Activated CD8-positive, alpha-beta memory T cell treated with anti-CD3 and anti-CD28 coated beads for 1 hour (primary cell): ENCODE measurements at places on chromosomes 5 and 9.

GRCh38 chr5:123699571-123699970 is 187.6 kb downstream of the CSNK1G3 start:
- no peak for DNase-seq

- DNase-seq, result no peak
Measured at GRCh38 chr5:170534941-170535340, 31.1 kb downstream of the KCNIP1 start.

DNA sequence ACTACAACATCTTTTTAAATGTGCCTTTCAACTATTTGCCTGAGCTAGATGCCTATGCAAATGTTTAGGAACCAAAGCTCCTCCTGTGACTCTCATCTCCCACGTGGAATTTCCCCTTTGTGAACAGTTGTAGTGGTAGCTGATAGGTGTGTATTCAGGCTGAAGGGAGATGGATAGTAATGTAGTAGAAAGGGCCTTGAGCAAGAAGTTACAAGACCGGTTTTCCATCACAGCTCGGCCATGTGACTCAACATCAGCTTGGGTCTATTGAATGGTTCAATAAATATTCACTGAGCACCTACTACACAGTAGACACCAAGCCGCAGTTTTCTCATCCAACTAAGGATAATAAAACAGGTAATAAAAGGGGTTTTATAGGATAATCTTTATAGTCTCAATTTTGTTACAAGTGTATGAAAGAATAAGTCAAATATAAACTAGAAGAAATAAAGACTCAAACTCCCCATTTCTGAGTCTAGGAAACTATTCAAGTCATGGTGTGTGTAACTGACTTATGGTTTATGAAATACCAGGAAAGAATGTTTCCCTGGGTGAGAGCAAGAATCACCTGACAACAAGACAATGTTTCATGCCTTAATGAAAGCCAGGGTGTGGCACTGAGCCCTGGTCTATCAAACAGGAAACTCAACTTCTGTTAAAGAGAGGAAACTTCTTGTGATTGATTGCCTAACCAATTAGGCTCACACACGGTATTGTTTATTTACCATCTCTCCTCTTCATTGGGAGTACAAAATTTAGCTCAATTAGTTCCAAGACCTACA is 187.1 kb upstream of the SPEF2 start:
- DNase-seq, result no peak

- no peak for DNase-seq
Measured at GRCh38 chr5:7208938-7209337, 187.0 kb upstream of the ADCY2 start.

GRCh38 chr9:4131946-4132345 is 167.9 kb downstream of the GLIS3 start:
- DNase-seq, result no peak

GRCh38 chr9:94865582-94866452 is 139.3 kb downstream of the AOPEP start:
- no peak for DNase-seq

DNA sequence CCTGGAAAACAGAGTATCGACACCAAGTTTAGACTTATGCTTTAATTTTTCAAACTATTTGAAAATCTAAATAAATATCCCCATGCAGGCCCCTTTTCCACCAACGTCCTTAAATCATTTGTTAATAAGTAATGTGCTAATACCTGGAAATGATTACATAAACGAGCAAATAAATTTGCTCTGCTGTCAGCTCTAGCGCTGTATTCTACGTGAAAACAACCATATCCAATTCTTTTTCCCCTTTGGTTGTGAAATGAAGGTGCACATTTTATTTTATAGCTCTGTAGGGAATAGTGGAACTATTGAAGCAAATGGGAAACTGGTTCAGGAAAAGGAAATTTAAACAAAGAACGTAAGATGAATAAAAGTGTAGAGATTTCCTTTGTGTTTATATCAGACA is 137.7 kb upstream of the ZNF608 start:
- DNase-seq, result no peak

- no peak for DNase-seq
Measured at GRCh38 chr9:87599901-87600610, 102.4 kb downstream of the DAPK1 start.

DNA sequence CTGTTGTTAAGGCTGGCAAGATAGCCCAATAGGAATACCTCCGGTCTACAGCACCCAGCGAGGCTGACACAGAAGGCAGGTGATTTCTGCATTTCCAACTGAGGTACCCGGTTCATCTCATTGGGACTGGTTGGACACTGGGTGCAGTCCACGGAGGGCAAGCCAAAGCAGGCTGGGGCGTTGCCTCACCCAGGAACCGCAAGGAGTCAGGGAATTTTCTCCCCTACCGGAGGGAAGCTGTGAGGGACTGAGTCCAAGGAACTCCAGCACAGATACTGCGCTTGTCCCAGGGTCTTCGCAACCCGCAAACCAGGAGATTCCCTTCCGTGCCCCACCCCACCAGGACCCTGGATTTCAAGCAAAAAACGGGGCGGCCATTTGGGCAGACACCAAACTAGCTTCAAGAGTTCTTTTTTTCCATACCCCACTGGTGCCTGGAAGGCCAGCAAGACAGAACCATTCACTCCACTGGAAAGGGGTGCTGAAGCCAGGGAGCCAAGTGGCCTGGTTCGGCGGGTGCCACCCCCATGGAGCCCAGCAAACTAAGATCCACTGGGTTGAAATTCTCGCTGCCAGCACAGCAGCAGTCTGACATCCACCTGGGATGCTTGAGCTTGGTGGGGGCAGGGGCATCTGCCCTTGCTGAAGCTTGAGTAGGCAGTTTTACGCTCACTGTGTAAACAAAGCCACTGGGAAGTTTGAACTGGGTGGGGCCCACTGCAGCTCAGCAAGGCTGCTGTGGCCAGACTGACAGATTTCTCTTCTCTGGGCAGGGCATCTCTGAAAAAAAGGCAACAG is 647.2 kb downstream of the BNC2 start:
- no peak for DNase-seq

DNA sequence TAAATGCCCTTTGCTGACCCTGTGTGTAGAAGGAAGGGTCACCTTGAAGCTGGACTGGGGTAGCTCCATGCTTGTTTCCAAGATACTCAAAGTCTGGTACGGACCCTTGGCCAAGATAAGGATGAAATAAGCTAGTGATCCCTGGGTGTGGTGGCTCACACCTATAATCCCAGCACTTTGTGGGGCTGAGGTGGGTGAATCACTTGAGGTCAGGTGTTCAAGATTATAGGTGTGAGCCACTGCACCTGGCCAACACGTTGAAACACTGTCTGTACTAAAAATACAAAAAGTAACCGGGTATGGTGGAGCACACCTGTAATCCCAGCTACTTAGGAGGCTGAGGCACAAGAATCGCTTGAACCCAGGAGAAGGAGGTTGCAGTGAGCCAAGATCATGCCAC is 33.3 kb downstream of the ACOT12 start:
- no peak for DNase-seq

GRCh38 chr5:139341689-139342422 is at the start of gene PAIP2:
PAIP2 (plus strand) TSS chr5:139341854; CDS start chr5:139363785, 21,931 bp downstream.
- DNase-seq, result peak; percentile 96

DNA sequence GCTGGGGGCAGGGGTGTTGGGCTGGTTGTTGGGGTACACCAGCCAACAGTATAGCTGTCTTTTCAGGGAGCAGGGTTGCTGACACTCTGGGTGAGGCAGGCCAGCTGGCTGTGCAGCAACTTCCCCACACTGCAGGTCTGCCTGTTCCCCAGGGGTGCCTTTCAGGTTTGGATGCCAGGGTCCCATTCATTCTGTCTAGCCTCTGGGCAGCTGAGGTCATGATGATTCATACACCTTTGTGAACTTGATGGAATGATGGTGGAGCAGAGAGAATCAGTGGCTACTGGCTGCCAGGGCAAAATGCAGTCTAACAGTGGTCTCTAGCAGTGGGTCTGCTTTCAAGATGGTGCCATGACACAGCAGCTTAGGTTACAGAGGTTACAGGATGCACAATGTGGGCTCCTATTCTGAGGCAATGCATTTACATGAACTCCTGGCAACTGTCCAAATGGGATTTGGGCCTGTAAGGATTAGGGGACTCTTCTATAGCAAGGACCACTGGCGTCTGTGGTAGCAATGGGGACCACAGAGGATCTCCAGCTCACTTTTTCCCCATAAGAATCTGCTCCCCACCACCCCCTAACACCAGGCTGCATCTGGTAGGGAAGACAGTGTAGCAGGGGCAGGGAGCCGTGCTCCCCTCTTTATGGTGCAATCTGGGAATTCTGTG is 103.7 kb downstream of the FEM1C start:
- DNase-seq, result no peak

DNA sequence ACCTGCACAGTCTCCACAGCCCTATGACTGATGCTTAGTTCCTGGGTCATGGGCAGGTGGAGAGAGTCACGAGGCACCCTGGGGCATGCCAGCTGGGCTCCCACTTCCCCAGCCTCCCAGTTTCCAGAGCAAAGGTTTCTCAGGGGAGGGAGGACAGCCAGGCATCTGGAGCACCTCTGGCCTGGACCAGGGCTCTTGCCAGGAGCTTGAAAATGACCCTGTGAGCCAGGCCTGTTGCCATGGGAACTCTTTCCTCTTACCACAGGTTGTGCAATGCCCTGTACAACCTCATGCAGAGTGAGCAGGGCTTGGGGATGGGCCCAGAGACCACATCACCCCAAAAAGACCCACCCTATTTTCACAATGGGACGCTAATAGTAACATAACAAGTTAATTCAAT is 113.1 kb downstream of the PSD2 start:
- DNase-seq, result no peak

GRCh38 chr9:82110881-82111280 is 122.3 kb downstream of the SPATA31D1 start:
- DNase-seq, result no peak

- no peak for DNase-seq
Measured at GRCh38 chr9:38091310-38092199, 22.5 kb upstream of the SHB start.

DNA sequence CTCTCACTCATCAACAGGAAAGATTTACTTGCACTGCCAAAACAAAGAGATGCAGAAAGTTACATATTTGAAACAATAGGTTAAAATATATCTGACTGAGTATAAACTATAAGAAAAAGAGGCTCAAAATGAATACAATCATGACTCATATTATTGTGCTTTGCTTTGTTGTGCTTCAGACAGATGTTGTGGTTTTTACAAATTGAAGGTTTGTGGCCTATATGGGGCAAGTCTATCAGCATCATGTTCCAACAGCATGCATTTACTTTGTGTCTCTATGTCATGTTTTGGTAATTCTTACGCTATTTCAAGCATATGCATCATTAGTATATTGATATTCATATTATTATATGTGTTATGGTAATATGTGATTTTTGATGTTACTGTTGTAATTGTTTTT is 330.0 kb downstream of the PRR16 start:
- DNase-seq, result no peak

- no peak for DNase-seq
Measured at GRCh38 chr9:13911473-13911872, 402.5 kb downstream of the NFIB start.

DNA sequence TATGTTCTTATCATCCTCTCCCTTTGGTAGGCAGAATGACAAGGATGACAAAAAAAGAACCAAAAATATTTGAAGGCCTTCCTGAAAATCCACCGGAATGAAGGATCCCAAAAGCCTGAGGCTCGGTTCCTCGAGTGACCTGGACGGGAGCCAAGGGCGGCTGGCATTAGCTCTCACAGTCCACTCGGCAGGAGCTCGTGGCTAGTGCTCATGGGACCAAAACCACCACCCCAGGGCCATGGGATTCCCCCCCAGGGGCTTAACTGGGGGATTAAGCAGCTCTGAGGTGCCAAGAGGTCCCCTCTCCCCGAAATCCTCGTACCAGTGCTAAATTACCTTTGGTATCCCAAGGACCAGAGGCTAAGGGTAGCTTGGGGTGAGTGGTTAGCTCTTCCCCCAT is 586 bp upstream of the PDZD2 start:
- no peak for DNase-seq

DNA sequence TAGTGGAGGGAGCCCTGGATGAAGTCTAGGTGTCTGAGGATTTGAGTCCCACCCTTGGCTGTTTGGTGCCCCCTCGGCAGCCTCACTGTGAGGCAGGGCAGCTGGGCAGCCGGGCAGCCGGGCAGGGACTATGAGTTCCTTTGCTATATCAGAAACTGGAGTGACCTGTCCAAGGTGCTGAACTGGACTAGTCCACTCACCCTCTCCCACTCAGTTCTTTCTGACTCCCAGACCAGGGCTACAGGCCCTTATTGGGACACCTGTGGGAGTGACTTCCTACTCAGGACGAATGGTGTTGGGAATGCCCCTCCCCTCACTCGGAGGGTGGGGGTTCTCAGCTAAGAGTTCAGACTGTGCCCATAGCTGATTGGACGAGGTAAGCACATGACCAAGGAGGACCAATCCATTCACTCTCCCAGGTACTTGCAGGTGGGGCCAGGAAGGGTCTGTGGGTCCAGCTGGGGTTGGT is 34.1 kb upstream of the RAPGEF1 start:
- DNase-seq, result no peak

GRCh38 chr9:89779405-89780203 is 174.8 kb downstream of the GADD45G start:
- no peak for DNase-seq

DNA sequence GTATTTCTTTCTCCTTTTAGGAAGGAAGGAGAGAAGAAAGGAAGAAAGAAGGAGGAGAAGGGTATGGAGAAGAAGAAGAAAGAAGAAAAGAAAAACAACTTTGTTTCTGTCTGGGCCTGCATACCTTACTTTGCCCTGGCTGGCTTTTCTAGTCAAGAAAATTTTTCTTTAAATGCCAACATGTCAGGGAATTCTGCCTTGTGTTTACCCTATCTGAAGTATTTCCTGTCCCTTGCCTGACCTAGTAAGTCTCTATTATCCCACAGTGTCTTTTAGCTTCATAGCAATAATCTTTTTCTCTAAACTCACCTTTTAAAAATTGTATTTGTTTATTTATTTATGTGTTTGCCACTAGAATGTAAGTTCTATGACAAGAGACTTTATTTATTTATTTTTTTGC is 1864.1 kb downstream of the EFNA5 start:
- no peak for DNase-seq

GRCh38 chr9:135053133-135053532 is 34.3 kb upstream of the OLFM1 start:
- no peak for DNase-seq

DNA sequence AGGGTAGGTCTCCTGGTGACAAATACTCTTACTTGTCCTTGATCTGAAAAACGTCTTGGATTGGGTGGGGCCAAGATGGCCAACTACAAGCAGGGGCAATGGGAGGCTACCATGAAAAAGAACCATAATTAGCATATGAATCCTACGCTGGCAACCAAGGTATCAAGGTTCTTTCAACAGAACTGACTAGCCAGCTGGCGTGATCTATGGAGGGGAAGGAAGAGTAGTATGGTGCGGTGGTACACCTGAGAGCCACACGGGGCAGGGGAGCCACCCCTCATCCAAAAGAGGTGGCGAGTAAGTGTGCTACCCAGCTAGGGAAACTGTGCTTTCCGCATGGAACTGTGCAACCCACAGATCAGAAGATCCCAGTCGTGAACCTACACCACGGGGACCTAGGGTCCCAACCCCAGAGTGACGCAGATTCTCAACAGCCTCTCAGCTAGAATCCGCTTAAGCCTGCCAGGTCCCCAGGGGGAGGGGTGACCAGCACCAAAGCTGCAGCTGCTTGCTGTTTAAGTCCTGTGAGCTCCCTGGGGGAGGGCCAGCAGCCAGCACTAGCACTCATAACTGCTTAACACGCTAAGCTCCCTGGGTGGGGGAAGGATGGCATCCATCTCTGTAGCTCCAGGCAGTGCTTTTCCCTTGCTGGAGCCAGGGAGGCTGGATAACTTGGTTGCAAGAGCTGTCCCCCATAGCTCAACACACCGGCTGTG is 334.8 kb downstream of the FBXL17 start:
- no peak for DNase-seq

- no peak for DNase-seq
Measured at GRCh38 chr9:3608011-3608410, 82.2 kb upstream of the RFX3 start.
